SHP77 treated with DMSO at 0.1 percent for 48 hours (cell line): ENCODE measurements at places on chromosomes 7 and 10.

DNA sequence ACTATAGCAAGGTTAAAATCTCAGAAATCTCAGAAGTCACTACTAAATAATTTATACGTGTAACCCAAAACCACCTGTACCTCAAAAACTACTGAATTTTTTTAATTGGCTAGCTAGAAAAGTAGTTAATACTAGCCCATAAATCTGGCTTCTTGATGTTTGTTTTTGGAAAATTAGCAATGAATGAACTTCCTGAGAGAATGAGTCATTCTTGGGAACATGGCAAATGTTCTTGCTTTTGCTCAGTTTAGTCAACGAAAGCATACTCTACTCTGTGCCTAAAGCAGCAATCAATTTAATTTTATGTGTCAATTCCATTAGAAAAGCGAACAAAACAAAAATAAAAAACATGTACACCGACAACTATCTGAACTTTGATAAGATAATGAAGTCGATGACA lies 69.2 kb downstream of the SEMA3E start:
- DNase-seq, result no peak

- DNase-seq, result no peak
Measured at GRCh38 chr7:140726281-140726680, 29.8 kb downstream of the NDUFB2 start.

DNA sequence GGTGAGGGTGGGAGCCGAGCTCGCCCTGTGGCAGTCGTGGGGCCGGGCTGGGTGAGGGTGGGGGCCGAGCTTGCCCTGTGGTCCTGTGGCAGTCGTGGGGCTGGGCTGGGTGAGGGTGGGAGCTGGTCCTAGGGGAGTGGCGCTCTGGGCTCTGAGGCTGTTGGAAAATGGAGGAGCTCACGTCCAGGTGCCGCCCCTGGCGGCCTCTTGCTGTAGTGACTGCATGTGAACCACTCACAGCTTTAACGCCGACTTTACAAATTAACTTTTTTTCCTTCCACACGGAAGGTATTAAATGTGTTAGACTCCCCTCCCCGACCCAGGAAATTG lies 312.6 kb downstream of the WDR37 start:
- no peak for DNase-seq

DNA sequence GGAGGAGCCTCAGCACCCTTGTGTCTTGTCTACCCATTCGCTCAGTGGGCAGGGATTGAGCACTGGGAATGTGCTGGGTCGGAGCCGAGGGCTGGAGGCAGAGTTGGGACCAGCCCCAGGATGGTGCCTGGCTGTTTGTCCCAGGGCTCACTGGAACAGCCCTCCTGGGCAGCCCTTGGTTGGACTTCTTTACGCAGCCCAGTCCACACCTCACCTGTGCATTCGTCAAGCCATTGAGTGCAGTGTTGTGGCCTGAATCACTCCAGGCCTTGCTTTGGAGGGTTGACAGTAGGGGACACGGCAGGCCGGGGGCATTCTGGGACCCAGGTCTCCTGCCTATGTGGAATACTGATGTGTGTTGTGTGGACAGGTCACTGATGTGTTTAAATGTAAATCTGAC lies 229.6 kb downstream of the MGMT start:
- DNase-seq, result no peak

- no peak for DNase-seq
Measured at GRCh38 chr7:48363174-48363573, 191.9 kb downstream of the ABCA13 start.

DNA sequence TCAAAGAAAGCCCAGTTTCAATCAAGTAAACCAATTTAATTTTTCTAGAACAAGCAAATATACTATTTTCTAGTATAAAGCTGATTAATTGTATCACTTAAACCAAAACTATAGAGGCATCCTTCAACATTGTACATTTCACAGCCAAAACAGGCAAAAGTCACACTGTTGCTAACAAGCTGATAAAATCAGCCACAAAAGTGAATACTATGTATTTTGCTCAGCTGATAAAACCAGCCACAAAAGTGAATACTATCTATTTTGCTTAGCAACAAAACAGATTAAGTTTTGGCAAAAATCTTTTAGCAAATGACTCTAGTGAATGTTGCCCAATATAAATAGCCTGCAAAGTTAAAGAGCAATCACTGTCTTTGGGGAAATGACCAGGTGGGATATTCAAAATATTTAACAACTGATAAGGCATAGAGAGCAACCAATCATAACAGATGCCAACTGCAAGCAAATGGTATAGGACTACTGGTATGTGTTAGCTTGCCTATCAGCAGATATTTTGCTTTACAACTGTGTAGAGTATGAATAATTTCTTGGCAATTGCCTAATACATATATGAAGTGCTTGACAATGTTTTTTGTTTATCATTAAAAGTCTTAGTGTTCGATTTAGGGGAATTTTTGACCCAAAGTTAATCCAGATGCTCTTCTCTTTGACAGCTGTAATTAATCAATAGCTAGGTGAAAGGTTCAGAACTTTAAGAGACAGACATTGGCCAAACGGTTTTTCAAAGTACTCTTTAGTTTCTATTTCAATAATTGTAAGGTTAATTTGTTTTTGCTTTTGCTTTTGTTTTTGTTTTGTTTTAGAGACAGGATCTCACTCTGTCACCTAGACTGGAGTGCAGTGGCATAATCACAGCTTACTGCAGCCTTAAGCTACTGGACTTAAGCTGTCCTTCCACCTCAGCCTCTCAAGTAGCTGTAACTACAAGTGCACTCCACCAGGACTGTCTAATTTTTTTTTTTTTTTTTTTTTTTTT lies 44.4 kb upstream of the SP4 start:
- no peak for DNase-seq

GRCh38 chr7:11315666-11316258 lies 342.1 kb downstream of the PHF14 start:
- no peak for DNase-seq

GRCh38 chr10:92278996-92279696 lies 11.7 kb downstream of the CPEB3 start:
- no peak for DNase-seq

DNA sequence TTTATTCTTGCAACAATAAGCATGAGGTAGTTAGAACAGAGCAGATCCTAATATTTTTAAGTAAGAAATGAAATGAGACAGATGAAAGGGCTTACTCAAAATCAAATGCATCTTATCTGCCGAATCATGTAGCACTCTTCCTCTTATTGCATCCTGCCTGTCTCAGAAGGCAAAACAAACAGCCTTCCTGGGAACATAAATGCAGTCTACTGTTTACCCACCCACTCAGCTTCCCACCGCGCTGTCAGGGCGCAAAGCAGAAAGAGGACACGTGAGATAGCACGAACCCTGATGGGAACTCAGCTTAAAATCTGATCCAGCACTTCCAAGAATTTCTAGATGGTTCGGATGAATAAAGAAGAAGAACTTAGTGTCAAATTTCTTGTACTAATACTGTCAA lies 114.4 kb upstream of the CDK1 start:
- DNase-seq, result peak; percentile 4

- no peak for DNase-seq
Measured at GRCh38 chr7:130611218-130611617, 57.3 kb downstream of the COPG2 start.

DNA sequence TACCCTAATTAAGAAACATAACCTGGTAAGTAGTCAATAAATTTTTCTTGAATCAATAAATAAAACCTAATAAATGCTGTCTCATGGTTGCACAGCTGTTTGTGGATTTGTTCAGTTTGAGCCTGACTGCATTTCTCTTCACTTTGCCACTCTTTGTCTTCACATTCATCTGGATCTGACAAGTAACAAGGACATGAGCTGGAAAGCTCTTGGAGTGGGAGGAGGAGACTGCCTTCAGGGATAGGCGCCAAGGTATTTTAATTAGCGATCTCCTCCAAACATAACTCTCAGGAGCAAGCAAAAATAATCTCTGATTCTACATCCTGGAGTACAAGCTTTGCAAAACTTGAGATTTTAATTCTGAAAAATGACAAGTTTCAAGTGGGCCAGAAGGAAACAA lies 251.0 kb downstream of the BMPER start:
- no peak for DNase-seq

DNA sequence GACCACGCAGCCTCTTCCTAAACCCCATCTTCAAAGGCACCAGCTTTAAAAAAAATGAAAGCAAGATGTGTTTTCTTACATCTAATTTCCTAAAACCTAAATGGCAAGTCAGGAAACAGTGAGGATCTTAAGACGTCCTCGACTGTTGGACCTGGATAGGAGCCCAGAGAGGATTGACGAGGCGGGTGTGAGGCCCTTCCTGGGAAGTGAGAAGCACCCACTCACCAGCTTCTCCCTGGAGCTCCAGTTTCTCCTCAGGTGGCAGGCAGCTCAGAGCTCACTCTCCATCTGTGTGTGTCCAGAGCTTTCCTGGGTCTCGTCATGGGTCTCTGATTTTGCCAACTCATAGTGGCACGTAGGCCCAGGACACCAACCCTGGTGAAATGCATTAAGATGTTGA lies 614.0 kb upstream of the AUTS2 start:
- no peak for DNase-seq

DNA sequence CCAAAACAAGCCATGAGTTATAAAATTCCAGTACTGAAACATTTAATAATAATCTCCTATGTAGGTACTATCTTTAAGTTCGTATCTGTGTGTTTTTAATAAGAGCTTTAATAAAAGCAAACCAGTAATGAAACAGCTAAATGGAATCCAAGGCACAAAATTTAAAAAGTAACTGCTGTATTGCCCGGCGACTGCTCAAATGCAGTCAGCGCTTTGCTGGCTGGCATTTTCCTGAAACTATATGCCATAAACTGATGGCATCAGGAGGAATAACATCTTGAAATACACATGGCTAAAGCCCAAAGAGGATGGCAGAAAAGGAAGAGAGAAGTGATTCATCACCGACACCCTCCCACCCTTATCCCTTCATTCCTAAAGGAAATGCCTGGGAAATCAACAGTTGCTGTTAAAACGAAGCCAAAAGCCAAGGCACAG lies 133.1 kb downstream of the CUBN start:
- no peak for DNase-seq

DNA sequence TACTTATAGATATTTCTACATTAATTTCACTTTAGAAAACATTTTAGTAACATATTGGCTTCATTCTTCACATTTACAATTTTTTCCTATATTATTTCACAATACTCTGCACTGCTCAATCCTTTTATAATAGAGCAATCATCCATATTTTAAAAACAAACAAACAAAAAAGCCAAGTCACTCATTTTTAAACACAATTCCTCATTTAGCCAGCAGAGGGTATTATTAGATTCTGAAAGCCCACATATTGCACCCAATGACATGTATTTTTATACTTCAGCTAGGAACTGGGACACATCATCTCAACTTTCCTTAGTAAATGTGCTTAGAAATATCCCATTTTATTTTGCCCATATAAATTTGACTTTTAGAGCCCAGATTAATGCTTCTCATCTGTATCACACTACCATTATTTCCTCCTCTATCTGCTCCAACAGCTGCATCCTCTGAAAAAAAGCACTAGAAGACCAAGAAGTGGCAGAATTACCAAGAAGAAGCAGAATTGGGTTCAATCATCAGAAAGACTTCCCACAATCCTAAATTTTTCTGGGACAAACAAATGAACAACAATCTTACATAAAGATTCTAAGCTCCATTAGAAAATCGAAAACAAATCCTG lies 29.5 kb downstream of the CTNNA3 start:
- DNase-seq, result no peak

GRCh38 chr7:44142028-44142427 lies 896 bp upstream of the MYL7 start:
- no peak for DNase-seq

DNA sequence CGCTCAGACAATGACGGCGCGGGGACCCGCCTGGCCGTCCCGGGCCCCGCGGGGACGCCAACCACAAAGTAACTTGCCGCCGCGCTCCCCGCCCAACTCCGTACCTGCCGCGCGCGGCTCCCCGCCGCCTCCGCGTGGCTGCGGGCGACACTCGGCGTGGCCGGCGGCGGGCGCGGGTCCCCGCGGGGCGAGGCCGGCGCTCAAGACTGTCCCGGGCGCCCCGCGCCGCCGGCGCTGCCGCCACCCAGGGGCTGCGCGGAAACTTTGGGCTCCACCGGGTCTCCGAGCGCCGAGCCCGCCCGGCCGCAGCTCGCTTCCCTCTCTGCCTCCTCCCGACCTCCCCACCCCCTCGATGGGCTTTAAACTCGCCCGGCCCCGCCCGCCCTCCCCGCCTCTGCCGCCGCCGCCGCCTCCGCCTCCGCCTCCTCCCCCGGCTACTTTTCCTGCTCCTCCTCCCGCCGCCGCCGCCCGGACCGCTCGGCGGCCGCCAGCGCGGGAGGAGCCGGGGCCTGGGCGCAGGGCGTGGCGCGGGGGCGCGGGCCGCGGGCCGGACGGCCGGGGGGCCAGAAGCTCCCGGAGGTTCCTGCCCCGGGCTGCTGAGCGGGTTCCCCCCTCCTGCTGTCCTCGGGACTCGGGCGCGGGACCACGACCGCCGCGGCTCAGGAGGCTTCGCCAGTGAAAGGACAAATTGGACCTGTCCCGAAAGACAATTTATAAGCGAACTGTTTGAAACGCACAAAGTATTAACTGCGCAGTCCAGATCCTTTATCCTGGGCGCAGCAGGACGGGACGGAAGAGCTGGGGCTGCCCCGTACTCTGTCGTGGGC lies 10.6 kb upstream of the GRB10 start:
- no peak for DNase-seq

DNA sequence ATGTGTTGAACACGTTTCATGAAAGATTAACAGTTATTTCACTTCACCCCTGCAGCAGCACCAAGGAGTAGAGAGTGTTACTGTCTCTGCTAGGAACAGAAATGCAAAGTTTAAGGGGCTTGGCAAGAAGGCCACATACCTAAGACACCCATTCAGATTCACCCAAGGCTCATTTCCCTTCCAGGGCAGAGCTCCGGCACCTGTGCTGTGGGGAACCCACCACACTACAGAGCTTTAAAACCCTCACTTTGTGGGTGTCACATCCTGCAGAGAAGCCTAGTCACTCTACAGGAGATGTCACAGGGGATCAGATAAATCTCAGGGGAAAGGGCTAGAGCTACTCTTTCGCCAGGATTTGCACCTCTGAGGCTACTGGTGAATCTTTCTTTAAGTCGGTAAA lies 176.1 kb upstream of the KLF6 start:
- no peak for DNase-seq

DNA sequence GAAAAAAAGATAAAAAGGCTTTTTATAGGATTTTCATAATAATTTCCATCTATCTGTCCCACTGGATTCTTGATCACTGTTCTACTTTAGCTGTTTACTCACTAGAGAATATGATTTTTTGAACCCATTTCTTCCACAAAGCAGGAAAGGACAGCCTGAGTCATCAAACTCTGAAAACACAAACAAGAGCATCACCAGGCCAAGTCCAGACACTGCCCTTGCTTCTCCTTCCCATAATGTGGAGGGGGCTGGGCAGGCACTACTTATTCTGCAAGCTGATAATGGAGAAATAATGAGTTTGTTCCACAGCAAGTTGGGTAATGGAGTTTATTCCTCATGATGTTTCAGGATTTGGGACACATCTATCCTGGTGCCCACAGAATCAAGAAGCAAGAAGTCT lies 13.0 kb upstream of the KCNIP2 start:
- DNase-seq, result no peak

- DNase-seq, result peak; percentile 7
Measured at GRCh38 chr7:15007507-15007906, 105.0 kb upstream of the DGKB start.

DNA sequence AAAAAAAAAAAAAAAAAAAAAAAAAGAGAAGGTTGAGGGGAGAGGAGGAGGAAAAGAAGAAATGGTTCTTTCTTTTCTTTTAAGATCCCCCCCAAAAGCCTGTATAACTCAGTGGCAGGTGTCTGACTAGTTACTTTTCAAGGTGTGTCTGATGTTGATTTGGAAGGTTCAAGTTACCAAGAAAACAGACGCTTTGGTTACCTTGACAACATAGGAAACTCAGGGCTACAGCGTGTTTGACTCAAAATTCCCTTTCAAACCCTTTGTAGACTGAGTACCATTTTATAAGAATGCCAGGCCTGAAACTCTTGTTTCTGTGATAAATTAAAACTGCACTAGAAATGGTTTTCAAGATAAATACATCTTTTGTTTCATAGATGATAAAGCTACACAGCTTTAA lies 286.8 kb downstream of the SKIDA1 start:
- no peak for DNase-seq
